ENCODE measurements at places on chromosomes 13 and 19.

- DNase-seq: no peak
Measured at GRCh38 chr19:14411161-14411937, 7.8 kb downstream of the DDX39A start.

DNA sequence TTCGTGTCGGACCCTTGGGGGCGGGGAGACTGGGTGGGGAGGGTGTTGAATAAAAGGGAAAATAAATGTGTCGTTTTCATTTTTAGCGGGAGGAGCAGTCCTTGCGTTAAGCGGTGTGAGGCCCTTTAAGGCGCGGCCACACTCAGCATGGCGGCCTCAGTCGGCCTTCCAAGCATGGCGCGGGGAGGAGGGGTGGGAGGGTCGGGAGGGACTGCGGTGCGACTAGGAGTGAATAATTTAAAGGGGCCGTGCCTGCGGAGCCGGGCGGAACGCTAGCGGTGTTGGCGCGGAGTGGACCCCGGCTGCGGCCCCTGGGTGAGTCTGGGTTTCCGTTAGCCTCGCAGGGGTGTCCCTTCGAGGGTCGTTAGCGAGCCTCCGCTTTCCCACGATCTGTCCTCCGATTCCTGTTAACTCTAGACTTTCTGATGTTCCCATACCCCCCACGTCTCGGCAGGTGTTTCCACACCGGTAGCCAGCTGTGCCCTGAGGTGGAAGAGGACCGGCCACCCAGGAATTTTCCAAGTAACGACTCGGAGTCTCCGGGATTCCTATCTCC lies 1.5 kb upstream of the PNPLA6 start:
- peak; percentile 86 for DNase-seq

GRCh38 chr19:38831142-38831605 lies 420 bp downstream of the ECH1 start:
- peak; percentile 88 for DNase-seq

DNA sequence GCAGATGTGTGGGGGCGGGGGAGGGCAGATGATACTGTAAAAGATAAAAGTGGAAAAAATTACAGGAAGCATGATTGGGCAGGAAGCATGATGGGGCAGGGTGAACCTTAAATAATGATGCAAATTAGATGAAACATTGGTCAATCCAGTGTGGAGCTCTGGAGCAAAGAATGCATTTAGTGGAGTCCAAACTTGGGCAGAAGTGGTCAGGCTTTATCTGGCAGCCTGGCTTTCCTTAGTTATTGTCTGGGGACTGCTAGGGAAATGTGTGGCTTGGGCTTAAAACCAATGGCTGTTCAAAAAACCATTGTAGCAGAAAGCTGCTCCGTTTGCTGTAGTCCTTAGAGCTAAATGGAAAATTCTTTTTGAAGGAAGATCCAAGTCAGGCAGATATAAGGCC lies 1077.3 kb upstream of the MIR17HG start:
- DNase-seq: peak; percentile 6

- DNase-seq: no peak
Measured at GRCh38 chr19:6577476-6578125, 13.3 kb downstream of the CD70 start.

DNA sequence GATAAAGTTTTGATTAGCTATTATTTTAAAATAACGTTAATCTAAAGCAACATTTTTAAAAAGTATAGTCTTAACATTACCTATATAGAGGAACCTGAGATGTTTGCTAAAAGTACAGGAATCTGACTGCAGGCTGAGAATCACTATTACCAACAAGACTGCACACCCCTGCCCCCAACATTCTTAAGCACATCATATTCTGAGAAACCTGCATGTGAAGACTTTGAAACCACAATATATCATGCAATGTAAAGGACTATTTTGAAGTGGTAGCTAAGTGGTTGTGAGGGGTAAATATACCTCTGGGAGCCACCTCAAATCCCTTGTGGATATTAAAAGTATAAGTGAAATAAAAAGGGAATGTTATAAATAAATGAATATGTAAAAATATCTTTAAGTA lies 119.0 kb upstream of the KLF12 start:
- DNase-seq: no peak

DNA sequence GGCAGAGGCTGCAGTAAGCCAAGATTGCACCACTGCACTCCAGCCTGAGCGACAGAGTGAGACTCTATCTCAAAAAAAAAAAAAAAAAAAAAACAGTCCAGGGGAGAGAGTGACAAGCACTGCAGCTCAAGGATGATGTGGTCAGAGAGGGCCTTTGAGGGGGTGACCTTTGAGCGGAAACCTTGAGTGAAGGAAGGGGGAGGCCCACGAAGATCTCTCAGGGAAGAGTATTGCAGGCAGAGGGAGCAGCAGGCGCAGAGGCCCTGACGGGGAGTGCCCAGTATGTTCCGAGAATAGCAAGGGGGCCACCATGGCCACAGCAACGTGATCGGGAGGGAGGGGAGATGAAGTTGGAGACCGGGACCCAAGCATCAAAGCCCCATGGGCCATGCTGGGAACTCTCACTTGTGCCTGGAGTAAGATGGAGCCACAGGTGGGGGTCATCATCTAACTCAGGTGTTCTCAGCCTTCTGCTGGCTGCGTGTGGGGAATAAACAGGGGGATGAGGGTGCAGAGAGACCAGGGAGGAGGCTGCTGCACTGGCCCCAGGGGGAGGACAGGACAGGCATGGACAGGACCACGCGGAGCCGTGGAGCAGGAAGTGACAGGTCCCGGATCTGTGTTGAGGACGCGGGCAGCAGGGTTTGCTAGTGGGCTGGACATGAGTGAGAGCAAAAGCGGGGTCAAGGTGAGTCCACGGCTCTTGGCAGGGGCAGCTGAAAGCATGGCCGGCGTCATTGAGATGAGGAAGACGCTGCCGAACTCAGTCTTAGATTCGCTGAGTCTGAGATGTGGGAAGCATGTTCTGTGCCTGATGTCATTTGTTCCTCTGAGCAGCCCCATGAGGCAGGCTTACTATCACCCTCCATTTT lies 60.4 kb downstream of the DPF1 start:
- DNase-seq: no peak

DNA sequence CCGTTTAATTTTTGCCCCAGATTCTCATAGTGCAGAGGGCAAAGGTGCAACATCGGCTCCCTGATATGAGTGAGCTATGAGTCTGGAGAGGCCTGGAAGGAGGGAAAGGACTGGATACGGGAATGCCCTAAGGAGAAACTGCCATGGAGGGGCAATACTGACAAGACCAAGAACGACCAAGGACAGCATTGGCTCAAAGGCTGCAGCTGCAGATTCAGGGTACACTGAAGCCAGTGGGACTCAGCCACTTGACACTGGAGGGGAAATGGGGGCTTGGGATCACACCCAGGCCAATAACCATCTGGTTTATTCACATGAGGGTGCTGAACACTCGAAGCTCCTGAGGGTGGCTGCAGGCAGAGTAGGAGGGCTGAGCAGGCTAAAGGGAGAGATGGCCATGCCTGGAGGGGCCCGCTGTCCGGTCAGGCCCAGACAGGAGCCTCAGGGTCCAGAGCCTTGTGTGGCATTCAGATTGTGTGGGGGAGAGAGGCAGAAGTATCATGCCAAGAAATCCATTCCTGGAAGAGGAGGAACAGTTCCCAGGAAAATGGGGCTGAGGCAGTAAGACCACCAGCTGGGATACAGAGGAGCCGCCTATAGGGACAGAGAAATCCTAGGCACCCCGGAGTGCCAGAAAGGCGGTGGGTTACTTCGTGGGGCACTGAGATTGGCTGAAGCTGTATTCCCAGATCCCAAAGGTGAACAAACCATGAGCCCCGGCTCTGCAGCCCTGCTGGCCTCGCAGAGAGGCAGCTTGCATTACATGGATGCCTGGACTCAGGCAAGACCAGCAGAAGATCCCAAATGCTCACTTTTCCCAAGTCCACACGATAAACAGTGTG lies 20.7 kb downstream of the COL4A1 start:
- DNase-seq: no peak

GRCh38 chr19:13062317-13062716 lies 40.3 kb downstream of the LYL1 start:
- DNase-seq: no peak

- DNase-seq: peak; percentile 100
Measured at GRCh38 chr13:113927661-113928581, 46.0 kb downstream of the C13orf46 start.

All from fibroblast of skin of abdomen (primary cell).